ENCODE measurements at places on chromosomes 1 and 21.
A peak's percentile ranks its signal among the peaks of the same experiment; 100 is the strongest.

DNA sequence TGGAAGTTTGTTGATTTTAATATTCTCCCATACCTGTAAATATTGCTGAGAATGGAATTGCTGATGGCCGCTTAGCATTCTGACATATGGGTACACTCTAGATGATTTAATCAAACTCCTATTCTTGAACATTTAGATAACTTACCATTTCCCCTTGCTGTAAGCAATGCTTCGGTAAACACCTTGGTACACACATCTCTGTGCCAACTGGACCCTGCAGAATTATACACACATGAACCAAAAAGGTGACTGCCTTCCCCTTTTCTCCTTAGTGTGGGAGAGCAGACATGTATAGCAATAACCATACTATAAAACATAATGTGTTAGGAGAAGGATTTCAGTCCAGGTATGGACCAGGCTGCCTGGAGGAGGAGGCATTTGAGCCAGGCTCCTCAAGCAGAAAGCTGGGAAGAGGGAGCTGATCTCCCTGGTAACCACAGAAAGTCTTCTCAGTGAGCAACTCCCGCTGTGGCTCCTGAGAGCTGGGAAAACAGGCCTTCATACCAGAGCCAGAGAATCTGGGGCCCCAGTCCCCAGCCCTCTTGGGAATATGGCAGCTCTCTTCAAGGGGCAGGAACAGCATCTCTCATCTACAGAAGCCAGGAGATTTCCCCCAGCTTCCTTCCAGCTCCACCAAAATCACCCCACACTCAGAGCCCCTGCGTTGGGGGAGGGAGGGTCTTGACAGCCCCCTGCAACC lies 33.9 kb upstream of the CSF1 start:
- peak; percentile 92 for DNase-seq

GRCh38 chr1:112337028-112337531 lies 58.9 kb upstream of the CTTNBP2NL start:
- peak; percentile 67 for DNase-seq

- DNase-seq = no peak
Measured at GRCh38 chr1:17463991-17464390, 24.5 kb upstream of the RCC2 start.

GRCh38 chr1:156692441-156692924 lies 12.9 kb downstream of the CRABP2 start:
- DNase-seq = no peak

GRCh38 chr1:15148941-15149340 lies 4.6 kb upstream of the TMEM51 start:
- no peak for DNase-seq

DNA sequence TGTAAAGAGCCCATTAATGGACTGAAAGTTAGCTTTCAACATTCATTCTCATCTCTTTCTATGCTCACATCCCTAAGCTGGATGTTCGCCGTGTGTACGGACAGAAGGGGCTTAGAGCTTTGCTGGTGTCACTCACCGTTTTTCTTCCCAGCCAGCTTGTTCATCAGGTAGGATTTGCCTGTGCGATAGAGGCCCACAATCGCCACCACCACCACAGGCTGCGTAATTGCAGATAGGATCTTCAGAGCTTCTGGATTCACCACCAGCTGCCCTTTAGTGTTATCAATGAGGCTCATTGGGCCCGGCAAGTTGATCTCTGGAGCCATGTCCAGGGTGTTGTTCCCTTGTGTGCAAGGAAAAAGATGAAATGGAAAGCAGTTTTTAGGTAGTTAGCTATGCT lies 4.3 kb downstream of the GBP2 start:
- no peak for DNase-seq

DNA sequence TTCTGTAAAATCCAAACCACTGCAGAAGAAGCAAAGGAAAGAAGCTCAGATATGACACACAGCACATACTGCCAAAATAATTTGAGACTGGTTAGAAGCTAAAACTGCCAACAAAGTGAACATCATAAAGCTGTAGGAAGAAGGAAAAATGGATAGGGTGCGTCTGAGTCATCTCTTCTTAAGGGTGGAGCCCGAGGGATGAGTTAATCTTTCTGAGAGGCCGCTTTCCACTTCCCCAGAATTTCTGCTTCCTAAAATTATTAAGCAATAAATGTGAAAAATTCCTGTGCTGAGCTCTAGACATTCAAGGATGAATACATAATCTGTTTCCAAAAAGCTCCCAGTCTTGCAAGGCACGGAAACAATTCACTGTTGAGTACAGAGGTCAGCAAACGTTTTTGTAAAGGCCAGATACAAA lies 20.1 kb downstream of the PPT1 start:
- no peak for DNase-seq

DNA sequence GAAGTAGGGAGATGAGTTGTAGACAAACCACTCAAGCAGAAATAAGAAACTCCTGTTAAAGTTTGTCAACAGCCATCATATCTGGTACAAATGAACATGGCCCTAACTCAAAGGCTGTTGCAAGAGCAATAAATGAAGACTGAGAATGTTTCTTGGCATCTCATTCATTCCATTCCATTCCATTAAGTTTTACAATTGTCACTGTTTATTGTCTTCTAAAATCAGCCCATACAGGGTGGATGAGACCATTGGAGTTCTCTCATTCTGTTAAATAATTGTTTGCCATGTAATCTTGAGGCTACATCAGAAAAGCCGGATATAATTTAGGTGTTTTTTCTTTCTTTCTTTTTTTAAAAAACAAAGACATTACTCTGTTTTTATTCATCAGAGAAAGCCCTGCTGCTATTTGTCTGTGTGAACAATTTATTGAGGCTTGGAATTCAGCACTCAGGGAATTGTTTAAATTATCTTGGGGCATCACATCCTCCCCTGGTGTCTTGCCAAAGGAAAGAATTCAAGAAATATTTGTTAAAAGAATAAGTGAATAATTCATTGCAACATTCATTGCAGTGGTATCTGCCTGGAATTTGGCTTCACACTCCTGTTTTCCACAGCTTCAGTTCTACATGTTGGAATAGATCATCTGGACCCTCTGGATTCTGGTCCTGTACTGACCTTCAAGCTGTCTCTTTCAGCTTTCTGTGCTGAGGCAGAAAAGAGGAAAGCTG lies 604.5 kb downstream of the PLPP3 start:
- DNase-seq = no peak

DNA sequence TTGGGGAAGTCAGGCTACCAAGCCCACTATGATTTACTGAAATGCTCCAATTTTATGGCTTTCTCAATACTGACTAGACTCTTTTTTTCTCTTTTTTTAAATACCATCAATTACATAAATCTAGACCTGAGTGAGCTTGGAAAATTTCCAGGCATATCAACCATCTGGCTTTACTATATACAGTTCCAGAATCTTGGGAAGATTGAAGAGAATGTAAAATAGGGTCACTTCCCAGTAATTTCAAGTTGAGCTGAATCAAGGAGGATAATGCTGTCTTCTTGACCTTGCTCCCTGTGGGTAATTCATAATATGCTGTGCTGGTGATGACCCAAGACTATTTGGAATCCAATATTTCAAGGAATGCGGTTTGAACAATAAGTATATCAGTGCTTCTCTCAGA lies 108.1 kb downstream of the MAP3K21 start:
- DNase-seq = no peak

DNA sequence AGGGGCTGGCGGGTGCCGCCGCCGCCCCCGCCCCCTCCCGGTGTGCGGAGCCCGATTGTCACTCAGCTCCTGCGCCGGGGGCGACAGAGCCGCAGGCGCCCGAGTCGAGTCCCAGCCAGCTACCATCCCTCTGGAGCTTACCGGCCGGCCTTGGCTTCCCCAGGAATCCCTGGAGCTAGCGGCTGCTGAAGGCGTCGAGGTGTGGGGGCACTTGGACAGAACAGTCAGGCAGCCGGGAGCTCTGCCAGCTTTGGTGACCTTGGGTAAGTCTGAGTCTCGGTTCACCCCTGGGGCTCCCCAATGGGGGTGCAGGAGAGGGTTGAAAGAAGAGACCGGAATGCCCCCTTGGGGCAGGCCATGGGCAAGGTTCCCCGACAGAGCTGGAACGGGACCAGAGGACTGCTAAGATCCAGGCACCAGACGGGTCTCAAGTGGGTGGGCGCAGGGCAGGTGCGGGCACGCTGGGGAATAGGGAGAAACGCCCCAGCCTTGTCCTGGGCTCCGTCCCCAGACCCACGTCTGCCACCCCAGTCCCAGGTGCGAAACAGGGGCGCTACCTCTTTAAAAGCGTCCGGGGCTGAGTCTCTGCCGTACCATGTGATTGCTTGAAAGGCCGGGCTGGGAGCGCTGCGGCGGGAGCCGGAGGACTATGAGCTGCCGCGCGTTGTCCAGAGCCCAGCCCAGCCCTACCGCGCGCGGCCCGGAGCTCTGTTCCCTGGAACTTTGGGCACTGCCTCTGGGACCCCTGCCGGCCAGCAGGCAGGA lies at the start of gene ADORA1:
Gene ADORA1, plus strand, starts transcription at position 61 of the 765 bp plus-strand sequence. CDS start 1,116 bp downstream, outside the sequence.
- DNase-seq = peak; percentile 87

DNA sequence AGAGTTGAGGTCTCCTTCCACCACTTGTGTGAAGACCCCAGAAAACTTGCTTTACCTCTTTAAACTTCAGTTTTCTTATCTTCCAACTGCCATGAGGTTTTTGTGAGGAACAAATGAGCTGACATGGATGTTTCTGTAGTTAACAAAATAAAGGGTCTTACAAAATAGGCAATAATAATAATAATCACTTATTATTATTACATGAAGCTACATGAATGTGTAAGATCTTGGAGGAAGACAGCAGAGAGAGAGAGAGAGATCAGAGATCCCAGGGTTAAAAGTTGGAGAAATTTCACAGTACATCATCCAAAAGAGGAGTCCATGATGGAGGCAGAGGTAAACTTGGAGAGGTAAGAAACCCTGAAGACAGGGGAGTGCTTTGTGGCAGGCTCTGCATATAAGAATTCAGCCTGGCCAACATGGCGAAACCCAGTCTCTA lies 10.7 kb downstream of the RCC1 start:
- DNase-seq = no peak

GRCh38 chr1:921011-921837 lies 2.5 kb upstream of the SAMD11 start:
- DNase-seq = peak; percentile 89

DNA sequence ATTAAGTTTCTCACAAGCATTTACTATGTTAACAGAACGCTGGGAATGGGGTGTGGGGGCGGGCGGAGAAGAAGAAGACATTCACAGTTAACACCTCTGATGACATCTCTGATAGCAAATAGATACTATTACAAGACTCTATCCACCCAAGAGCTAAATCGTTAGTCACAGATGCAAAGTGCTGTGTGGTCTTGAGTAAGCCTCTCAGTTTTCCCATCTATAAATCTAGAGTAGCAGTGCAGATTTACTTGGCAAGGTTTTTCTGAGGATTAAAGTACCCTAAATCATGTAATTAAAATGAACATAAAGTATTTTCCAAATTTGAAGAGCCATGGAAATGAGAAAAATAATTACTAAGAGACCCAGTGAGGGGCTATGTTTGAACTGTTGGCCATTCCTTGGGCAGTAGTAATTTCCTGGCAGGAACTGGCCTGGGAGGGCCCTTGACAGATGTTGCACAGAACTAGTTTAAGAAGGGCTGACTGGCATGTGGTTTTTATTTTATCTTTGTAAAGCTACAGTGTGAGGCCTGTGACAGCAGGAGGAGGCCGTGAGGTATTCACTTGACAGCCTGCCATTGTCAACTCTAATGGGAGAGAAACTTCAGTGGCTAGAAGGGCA lies 58.7 kb upstream of the APOBEC4 start:
- peak; percentile 67 for DNase-seq

GRCh38 chr1:4654764-4655673 lies 610 bp downstream of the AJAP1 start:
- no peak for DNase-seq

GRCh38 chr1:219099307-219099706 lies 74.4 kb upstream of the LYPLAL1 start:
- DNase-seq = no peak

- DNase-seq = no peak
Measured at GRCh38 chr1:14064649-14065442, 364.9 kb downstream of the PRDM2 start.

DNA sequence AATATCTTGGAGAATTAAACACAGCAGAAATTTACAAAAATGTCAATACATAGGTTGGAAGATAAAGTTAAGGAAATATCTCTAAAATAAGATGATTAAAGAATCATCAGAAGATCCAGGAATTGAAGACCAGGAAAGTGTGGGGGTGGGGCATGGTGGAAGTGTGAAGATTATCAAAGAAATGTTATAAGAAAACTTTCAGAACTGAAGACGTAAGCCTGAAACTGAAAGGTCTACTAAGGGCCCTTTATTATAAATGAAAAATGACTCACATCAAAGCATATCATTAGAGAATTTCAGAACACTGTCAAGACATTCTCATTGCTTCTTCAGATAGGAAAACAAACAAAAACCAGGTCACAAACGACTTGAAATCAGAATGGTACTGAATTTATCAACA lies 92.4 kb upstream of the DPT start:
- DNase-seq = no peak

DNA sequence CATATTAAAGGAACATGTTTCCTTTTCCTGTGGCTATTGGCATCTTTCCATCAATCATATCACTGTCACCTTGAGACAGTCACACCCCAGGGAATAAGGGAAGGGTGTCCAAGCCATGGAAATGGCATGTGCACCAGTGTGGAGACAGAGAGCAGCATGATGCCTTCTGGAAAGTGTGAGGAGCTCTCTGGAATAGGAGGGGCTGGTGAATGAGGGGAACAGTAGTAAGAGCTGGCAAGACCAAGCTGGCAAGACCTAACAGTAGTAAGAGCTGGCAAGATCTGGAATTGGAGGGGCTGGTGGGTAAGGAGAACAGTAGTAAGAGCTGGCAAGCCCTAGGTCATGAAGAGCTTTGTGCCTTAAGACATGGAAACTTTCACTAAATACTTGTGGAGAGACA lies 186.7 kb downstream of the C1orf94 start:
- no peak for DNase-seq

DNA sequence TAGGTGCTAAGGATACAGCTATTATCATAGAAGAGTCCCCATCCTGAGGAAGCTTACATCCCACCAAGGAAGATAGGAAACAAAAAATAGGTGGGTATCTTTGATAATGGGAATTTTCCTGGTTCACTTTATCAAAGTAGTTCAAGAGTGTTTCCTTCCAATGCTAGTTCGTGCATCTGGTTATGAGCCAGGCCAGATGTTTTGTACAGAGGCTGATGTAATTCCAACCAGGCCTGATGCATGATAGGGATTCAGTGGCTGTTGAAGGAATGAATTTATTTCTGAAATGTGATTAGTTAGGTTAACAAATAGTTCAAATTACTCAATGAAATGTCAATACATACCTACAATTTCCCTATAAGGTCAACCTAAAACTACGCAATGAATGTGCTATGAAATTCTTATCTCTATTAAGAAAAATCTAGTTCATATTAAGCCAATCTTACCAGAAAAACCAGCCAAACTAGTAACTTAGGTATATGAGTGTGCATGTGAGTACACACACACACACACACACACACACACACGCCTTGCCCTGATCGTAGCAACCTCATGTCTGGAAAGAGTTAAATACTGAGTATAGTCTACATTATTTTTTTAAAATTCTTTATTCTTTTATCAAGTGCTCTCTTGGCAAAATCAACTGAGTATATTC lies 9.5 kb upstream of the ZBTB18 start:
- no peak for DNase-seq

GRCh38 chr1:5998906-5999301 lies 6.7 kb upstream of the NPHP4 start:
- no peak for DNase-seq

- peak; percentile 49 for DNase-seq
Measured at GRCh38 chr1:56509713-56510641, 69.4 kb downstream of the PLPP3 start.

GRCh38 chr1:171717062-171717718 lies 24.7 kb downstream of the VAMP4 start:
- no peak for DNase-seq

- DNase-seq = no peak
Measured at GRCh38 chr1:228979325-228979699, 244.0 kb downstream of the RHOU start.

- no peak for DNase-seq
Measured at GRCh38 chr1:26696654-26697430, 1.0 kb downstream of the ARID1A start.

- DNase-seq = no peak
Measured at GRCh38 chr1:69295265-69295664, 272.5 kb upstream of the LRRC7 start.
